Tibial nerve (tissue), 4 donors: ENCODE measurements at places on chromosomes 3 and 15. TPM values are rescaled to one million over a fixed set of nuclear protein-coding genes. Genes with fewer than 3 reads are reported as not detected.
A peak's percentile ranks its signal among the peaks of the same experiment; 100 is the strongest.

DNA sequence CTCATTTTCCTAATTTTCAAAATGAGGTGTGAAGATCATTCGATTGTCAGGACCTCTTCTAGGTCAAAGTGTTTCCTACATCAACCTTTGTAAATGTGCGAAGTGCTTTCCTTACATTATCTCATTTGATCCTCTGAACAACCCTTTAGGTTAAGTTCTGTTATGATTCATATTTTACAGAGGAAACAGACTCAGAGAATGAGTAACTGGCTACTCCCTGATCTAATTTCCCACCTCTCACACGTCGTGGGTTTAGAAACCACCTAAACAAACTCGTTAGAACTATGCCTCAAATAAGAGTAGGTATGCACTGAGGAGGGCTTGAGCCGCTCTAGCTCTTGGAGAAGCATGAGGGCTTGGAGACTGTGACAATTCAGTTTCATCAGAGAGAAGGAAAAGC, 148.6 kb downstream of the CD47 start:
- no peak overlapping the region for H3K27ac ChIP-seq
- H3K4me3 ChIP-seq: no peak overlapping the region
- no peak for DNase-seq
- no peaks in the 10 kb centered on the region for H3K27me3 ChIP-seq

GRCh38 chr15:60395276-60396011, 2.3 kb downstream of the ANXA2 start:
- H3K27me3 ChIP-seq: no peaks in the 10 kb centered on the region
- peak overlapping the region; percentile 86 for H3K27ac ChIP-seq
- DNase-seq: no peak
- H3K36me3 ChIP-seq: no peaks in the 10 kb centered on the region
- H3K4me1 ChIP-seq: peaks cover 84% of the 10 kb centered on the region

GRCh38 chr15:27027229-27027628, 56.2 kb downstream of the GABRG3 start:
- no peak overlapping the region for H3K27ac ChIP-seq
- no peak overlapping the region for H3K4me3 ChIP-seq
- H3K4me1 ChIP-seq: no peaks in the 10 kb centered on the region
- no peaks in the 10 kb centered on the region for H3K36me3 ChIP-seq
- H3K27me3 ChIP-seq: peaks cover 4% of the 10 kb centered on the region

DNA sequence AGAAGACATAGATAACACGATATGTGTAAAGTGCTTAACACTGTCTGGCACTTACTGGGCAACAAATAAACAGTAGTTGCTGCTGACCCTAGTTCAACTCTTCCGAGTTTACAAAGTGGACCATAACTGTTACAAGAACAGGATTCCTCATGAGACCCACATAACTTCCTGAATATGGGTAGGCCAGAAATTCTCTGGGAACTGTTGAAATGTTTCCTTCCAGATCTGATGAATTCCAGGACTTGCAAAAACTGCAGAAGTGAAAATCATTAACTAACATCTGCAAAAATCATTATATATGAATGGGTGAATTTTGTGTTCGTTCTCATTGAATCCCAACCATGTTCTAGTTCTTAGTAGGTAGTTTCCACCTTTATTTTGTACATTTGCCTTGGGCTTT, 181.7 kb upstream of the MME start:
- no peak overlapping the region for H3K4me3 ChIP-seq
- H3K36me3 ChIP-seq: no peaks in the 10 kb centered on the region
- no peaks in the 10 kb centered on the region for H3K27me3 ChIP-seq
- H3K27ac ChIP-seq: peak overlapping the region; percentile 56
- H3K4me1 ChIP-seq: no peaks in the 10 kb centered on the region
- no peak for DNase-seq

DNA sequence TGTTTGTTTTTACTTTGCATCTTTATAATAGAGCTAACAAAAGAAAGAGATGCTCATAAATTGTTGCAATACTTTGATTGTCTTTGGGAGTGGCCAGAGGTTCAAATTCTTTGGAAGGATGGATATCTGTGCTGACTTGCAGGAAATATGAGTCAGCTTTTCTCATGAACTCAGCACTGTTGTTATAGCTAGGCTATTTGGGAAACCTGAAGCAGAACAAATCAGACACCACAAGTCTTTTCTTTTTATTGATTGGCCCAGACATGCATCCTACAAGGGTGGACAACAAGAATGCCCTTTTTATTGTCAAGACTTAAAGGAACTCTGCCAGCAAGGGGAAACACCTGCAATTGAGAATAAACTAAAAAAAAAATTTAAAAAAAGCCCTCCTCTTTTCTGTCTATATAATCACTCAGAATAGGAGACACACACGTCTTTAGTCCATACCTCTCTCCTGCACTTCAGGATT, 4.6 kb upstream of the DENND4A start:
- H3K4me1 ChIP-seq: peaks cover 8% of the 10 kb centered on the region
- H3K36me3 ChIP-seq: no peaks in the 10 kb centered on the region
- H3K27ac ChIP-seq: no peak overlapping the region

- H3K36me3 ChIP-seq: no peaks in the 10 kb centered on the region
- no peak overlapping the region for H3K4me3 ChIP-seq
- no peaks in the 10 kb centered on the region for H3K27me3 ChIP-seq
- no peaks in the 10 kb centered on the region for H3K4me1 ChIP-seq
- H3K27ac ChIP-seq: no peak overlapping the region
Measured at GRCh38 chr3:115562636-115563267, 60.6 kb upstream of the GAP43 start.

DNA sequence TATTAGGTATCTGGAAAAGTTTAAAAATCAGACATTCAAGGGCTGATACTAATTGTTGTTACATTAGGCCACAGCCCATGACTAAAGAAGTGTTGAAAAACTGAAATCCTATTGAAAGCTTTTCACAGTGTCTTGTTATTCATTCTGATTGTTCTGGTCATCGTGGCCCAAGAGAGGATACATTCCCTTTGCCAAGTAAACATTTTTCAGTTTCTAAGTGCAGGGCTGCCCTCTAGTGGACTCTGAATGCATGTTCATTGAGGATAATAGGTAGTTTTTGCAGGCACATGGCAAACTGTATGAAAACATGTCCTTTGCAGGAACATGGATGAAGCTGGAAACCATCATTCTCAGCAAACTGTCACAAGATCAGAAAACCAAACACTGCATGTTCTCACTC, 181.1 kb downstream of the MYRIP start:
- H3K4me1 ChIP-seq: no peaks in the 10 kb centered on the region
- H3K4me3 ChIP-seq: no peak overlapping the region
- H3K27ac ChIP-seq: no peak overlapping the region

GRCh38 chr15:78540871-78541743, 863 bp downstream of the PSMA4 start:
- no peak for DNase-seq
- no peaks in the 10 kb centered on the region for H3K36me3 ChIP-seq
- H3K27me3 ChIP-seq: no peaks in the 10 kb centered on the region

- no peak overlapping the region for H3K27ac ChIP-seq
- H3K4me3 ChIP-seq: no peak overlapping the region
- DNase-seq: no peak
- H3K27me3 ChIP-seq: no peaks in the 10 kb centered on the region
- no peaks in the 10 kb centered on the region for H3K4me1 ChIP-seq
Measured at GRCh38 chr15:80662129-80662528, 33.0 kb upstream of the ABHD17C start.

DNA sequence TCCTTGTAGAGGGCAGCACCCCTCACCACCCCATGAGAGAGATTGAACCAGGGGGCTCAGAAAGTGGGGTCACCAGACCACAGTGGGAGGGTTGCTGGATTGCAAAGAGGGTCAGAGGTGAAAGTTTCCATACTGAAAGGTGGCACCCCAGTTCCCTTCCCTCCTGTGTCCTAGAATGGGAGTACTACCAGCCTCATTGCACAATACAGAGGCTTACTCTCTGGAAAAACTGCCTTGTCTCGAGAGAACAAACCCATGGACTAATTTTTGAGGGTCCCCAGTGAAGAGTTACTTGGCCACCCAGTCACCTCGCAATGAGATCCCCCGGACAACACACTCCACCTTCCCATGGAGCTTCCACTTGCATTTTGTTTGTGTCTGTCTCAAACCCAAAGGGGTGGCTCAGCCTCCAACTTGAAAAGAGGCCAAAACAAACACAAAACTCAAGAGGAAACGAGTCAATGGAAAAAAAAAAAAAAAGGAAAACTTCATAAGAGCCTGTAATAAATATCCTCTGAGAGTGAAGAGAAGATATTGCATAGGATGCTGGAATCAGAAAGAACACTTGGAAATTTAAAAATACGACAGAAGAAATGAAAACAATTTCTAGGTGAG, 18.6 kb downstream of the MESP2 start:
- no peaks in the 10 kb centered on the region for H3K36me3 ChIP-seq
- no peaks in the 10 kb centered on the region for H3K27me3 ChIP-seq
- no peak for DNase-seq
- H3K4me1 ChIP-seq: peaks cover 17% of the 10 kb centered on the region
- H3K4me3 ChIP-seq: no peak overlapping the region

DNA sequence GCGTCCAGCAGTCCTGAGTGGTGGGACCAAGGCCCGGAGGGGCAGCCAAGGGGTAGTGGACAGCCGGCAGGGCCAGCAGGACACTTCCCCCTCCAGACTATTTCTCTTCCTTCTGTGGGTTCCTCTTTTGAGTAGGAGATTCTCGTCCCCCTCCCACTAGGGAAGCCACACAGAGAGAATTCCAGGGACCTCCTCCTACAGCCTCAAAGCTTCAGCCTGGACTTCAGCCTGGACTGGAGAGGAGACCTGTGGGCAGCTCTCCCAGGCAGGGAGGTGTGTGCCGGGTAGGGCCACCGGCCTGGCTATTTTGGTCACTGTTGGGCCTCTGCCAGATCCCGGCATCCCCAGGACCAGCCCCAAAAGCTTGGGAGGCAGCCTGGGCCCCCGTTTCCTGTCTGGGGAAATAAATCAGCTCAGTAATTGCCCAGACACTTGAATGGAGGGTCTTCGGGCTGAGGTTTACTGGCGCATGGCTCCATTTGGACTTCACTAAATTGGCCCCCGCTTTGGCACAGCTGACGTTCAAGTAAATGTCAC, 1.3 kb downstream of the SLC6A6 start:
- DNase-seq: no peak
- no peaks in the 10 kb centered on the region for H3K27me3 ChIP-seq
- H3K36me3 ChIP-seq: no peaks in the 10 kb centered on the region
- H3K27ac ChIP-seq: peak overlapping the region; percentile 91
- H3K4me3 ChIP-seq: peak overlapping the region; percentile 63

GRCh38 chr15:92883876-92884435, 16.2 kb upstream of the CHD2 start:
- H3K36me3 ChIP-seq: no peaks in the 10 kb centered on the region
- peak overlapping the region; percentile 71 for H3K4me3 ChIP-seq
- peaks cover 47% of the 10 kb centered on the region for H3K4me1 ChIP-seq
- no peaks in the 10 kb centered on the region for H3K27me3 ChIP-seq
- no peak for DNase-seq

- peaks cover 15% of the 10 kb centered on the region for H3K4me1 ChIP-seq
- no peak overlapping the region for H3K27ac ChIP-seq
- H3K4me3 ChIP-seq: no peak overlapping the region
- H3K27me3 ChIP-seq: no peaks in the 10 kb centered on the region
Measured at GRCh38 chr3:13071695-13072094, 1.5 kb downstream of the IQSEC1 start.

GRCh38 chr15:68447976-68448755, 16.2 kb upstream of the ITGA11 start:
- H3K4me1 ChIP-seq: no peaks in the 10 kb centered on the region
- H3K4me3 ChIP-seq: no peak overlapping the region
- DNase-seq: no peak
- H3K27ac ChIP-seq: no peak overlapping the region

DNA sequence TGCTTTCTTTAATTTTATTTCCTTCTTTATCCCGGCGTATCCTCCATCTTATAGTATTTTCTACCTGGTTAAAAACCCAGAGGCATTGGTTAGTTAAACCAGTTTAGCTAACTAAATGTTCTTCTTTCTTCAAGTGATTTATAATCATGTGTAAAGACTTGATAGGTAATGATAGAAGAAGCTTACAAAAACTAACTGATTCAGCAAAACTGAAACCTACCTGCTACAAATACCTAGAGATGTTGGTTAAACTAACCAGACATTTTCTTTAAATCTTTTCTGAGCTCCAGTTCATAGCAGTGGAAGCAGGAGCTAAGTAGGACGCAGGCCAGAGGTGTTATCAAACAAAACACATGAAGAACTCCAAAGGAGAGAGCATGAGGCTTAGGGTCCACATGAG, 44.8 kb downstream of the LEO1 start:
- H3K27me3 ChIP-seq: no peaks in the 10 kb centered on the region
- peaks cover 3% of the 10 kb centered on the region for H3K36me3 ChIP-seq
- no peak overlapping the region for H3K4me3 ChIP-seq
- H3K27ac ChIP-seq: no peak overlapping the region

- peaks cover 85% of the 10 kb centered on the region for H3K36me3 ChIP-seq
- no peak overlapping the region for H3K4me3 ChIP-seq
Measured at GRCh38 chr3:100352296-100353231, 18.0 kb downstream of the NIT2 start.

- no peaks in the 10 kb centered on the region for H3K27me3 ChIP-seq
- no peak overlapping the region for H3K4me3 ChIP-seq
- DNase-seq: no peak
- H3K27ac ChIP-seq: no peak overlapping the region
Measured at GRCh38 chr3:12423918-12424630, 60.2 kb upstream of the TSEN2 start.

GRCh38 chr3:22117751-22118346, 366.8 kb upstream of the ZNF385D start:
- H3K36me3 ChIP-seq: no peaks in the 10 kb centered on the region
- H3K4me3 ChIP-seq: no peak overlapping the region
- H3K4me1 ChIP-seq: no peaks in the 10 kb centered on the region
- no peak overlapping the region for H3K27ac ChIP-seq
- H3K27me3 ChIP-seq: no peaks in the 10 kb centered on the region

GRCh38 chr3:105022813-105023212, 343.9 kb upstream of the ALCAM start:
- H3K4me1 ChIP-seq: no peaks in the 10 kb centered on the region
- H3K27me3 ChIP-seq: no peaks in the 10 kb centered on the region
- H3K36me3 ChIP-seq: no peaks in the 10 kb centered on the region
- no peak for DNase-seq

GRCh38 chr3:31106204-31106603, 211.7 kb upstream of the GADL1 start:
- no peak overlapping the region for H3K4me3 ChIP-seq
- no peak overlapping the region for H3K27ac ChIP-seq
- DNase-seq: peak; percentile 14
- H3K27me3 ChIP-seq: no peaks in the 10 kb centered on the region
- H3K4me1 ChIP-seq: no peaks in the 10 kb centered on the region

- DNase-seq: no peak
- no peaks in the 10 kb centered on the region for H3K36me3 ChIP-seq
- no peak overlapping the region for H3K4me3 ChIP-seq
- no peaks in the 10 kb centered on the region for H3K4me1 ChIP-seq
Measured at GRCh38 chr3:99625237-99625622, 13.2 kb upstream of the COL8A1 start.

GRCh38 chr15:57703387-57703786, 3.1 kb upstream of the POLR2M start:
- DNase-seq: no peak
- H3K36me3 ChIP-seq: no peaks in the 10 kb centered on the region
- H3K4me1 ChIP-seq: peaks cover 4% of the 10 kb centered on the region
- no peak overlapping the region for H3K27ac ChIP-seq
- no peaks in the 10 kb centered on the region for H3K27me3 ChIP-seq

Gene ANKRD34C
- not detected for total RNA-seq

Gene CPNE9
- not detected for total RNA-seq

Gene HTR3E
- not detected for total RNA-seq

Gene KPNA1
- 46.5 TPM for total RNA-seq

Gene CTXN2
- total RNA-seq: not detected

Gene P2RY12
- total RNA-seq: 11.5 TPM

Gene CAPN7
- total RNA-seq: 82.0 TPM

Gene TAMM41
- 27.3 TPM for total RNA-seq

Gene ETV5
- 18.3 TPM for total RNA-seq

Gene GABRR3
- not detected for total RNA-seq

Gene WDR72
- total RNA-seq: not detected

Gene HOMER2
- 50.6 TPM for total RNA-seq

Gene RTP4
- 3.7 TPM for total RNA-seq

Gene RPSA
- total RNA-seq: 793 TPM
